ENCODE measurements at places on chromosomes 4 and X.

GRCh38 chr4:630656-631055 lies 5.3 kb downstream of the PDE6B start:
- DNase-seq: no peak

GRCh38 chr4:76637712-76638361 lies 202.8 kb downstream of the SHROOM3 start:
- DNase-seq: no peak

DNA sequence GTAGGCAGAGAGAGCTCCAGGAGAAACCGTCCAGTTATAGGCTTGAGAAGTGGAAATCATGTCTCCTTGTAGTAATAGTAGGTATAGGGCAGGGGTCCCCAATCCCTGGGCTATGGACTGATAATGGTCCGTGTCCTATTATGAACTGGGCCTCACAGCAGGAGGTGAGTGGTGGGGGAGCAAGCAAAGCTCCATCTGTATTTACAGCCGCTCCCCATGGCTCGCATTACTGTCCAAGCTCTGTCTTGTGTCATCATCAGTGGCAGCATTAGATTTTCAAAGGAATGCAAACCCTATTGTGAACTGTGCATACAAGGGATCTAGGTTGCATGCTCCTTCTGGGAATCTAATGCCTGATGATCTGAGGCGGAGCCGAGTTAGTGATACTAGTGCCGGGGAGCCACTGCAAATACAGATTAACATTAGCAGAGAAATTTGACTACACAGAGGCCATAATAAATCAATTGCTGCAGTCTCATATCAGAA lies 67.6 kb downstream of the MRPL1 start:
- DNase-seq: no peak

GRCh38 chr4:6192245-6192644 lies 8.1 kb downstream of the JAKMIP1 start:
- DNase-seq: no peak

- no peak for DNase-seq
Measured at GRCh38 chr4:77582156-77582555, 23.5 kb upstream of the CXCL13 start.

GRCh38 chrX:68681443-68681941 lies 34.0 kb downstream of the STARD8 start:
- DNase-seq: no peak

- DNase-seq: no peak
Measured at GRCh38 chrX:11296051-11296450, 2.8 kb downstream of the AMELX start.

GRCh38 chrX:73916489-73916888 lies 353.5 kb downstream of the CHIC1 start:
- no peak for DNase-seq

Data from activated CD4-positive, alpha-beta T cell treated with anti-CD3 and anti-CD28 coated beads, Interleukin-2, amount 50 U/mL, for 24 hours (primary cell).